ENCODE measurements at places on chromosomes 7 and 10.
A peak's percentile ranks its signal among the peaks of the same experiment; 100 is the strongest.

GRCh38 chr10:74927701-74928100 lies 101.3 kb downstream of the KAT6B start:
- DNase-seq, result no peak

DNA sequence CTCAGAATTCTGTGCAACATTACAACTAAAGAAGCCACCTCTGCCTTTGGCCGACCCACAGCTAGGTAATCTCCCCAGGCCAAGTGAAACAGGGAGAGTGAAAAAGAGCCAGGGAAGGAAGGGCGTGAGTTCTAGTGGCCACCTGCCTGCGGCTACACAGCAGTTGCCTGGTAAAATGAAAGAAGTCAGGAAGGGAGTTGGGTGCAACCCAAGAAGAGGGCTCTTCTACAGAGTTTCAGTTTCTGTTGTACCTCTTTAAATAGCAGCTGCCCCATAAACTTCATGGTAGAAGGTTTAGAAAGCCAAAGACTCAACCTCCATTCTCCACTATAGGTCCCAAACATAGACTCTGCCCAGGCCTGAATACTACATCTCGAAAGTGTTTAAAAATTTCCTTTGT lies 76.2 kb upstream of the TMEM168 start:
- no peak for DNase-seq

- no peak for DNase-seq
These were observed 207.7 kb upstream of the AHR start for GRCh38 chr7:17090751-17091150.

DNA sequence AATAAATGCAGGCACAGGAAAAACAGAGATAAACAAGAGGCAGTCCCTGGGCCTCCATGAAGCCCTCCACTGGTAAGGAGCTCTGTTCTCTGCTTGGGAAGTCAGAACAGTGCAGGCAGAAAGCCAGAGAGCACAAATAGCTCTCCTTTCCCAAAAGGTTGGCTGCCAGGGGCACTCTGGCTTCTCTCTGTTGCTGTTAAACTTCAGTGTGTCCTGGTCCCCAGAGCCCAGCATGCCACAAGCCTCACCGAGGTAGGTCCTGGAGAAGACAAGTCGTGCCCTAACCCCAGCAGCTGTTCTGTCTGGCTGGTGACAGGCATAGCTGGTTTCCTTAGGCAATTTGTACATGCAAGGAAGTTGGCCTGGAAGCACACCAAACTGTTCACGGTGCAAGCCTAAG lies 17.3 kb downstream of the SLC16A12 start:
- DNase-seq, result no peak

- no peak for DNase-seq
These were observed 39.7 kb upstream of the SLC35B4 start for GRCh38 chr7:134356421-134356936.

DNA sequence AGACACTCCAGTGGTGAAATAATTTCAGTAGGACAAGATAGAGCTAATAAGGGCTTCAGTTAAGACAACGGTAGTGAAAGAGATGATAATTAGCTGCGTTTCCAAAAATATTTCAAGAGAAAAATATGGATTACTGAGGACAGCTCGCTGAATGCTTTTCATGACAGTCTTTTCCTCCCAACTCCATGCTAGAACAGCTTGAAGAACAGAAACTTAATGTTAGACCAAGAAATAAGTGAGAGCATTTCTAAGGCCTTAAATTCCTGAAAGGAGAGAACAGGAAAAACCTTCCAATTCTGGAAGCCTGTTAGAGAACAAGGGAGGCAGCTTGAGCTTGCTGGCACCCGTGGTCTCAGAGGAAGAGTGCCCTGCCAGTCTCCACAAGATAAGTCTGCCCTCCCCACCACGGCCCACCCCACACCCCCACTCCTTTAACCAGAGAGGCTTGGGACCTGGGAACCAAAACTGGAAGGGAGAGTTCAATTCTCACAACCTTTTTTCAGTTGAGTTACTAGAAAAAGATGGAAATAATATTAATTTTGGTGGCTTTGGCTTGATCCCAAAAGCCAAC lies 1148.0 kb upstream of the CELF2 start:
- no peak for DNase-seq

GRCh38 chr10:93438613-93439253 lies 43.4 kb downstream of the MYOF start:
- no peak for DNase-seq

DNA sequence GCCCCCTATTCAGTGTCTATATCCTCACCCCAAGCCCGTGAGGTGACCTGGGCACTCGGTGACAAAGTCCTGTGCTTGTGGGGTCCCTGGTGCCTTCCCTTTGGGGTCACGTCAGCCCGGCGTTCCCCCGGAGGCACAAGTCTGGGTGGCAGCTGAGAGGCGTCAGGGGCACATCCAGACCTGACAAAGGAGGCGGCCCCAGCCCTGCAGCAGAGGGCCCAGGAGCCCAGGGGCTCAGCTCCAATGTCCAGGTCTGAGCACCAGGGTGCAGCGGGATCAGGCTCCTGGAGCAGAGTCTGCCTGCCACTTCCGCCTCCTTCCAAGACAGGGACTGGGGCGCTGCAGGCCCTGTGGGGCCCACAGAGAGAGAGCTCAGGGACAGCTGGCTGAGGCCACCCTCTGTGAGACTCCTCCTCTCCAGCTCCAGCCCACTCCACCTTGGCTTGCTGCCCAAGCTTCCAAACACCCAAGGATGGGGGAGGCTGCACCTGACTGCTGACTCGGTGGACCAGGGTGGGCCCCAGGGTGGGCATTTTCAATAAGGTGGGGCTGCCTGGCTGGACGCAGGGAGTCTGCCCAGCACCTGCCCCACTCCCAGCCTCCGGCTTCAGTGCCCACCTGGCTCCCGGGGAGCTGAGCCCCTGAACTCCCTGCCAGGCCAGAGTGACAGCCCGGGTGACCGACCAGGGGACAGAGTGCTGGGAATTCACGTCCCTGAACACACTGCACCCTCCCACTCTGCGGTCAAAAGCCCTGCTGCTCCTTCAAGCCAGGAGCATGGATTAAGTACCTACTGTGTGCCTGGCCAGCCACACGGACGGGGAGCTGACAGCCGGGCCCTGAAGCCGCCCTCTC lies 1.0 kb upstream of the KNDC1 start:
- no peak for DNase-seq

GRCh38 chr7:929311-929711 lies 25.2 kb downstream of the ADAP1 start:
- DNase-seq, result no peak

DNA sequence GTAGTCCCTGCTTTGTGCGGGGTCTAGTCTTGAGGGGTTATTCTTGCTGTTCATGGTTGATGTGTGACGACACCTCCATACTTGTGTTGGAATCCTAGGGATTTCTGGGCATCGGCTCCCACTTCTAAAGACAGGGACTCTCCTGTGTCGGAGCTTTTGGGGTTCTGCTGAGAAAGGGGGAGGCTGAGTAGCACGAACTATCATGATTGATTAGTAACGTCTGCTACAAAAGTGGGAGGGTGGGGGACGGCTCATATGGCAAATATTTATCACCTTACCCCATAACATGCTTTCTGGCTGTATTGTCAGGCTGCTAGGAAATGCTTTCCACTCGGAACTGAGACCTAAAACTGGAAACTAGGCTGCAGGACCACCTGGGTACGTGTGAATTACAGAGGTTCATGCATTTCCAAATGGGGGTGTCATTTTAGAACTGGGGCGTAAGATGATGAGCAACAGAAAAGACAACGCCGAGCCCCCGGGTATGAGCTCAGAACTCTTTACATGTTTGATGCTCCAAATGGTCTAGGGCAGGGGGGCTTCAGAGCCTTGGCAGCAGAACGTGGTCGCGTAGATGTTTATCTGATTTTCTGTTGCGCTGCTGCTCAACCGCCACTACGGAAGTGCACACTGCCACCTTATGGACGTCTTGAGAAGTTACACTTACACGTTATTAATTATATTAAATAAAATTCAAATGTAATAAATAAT lies 15.1 kb upstream of the NME8 start:
- DNase-seq, result peak; percentile 43

DNA sequence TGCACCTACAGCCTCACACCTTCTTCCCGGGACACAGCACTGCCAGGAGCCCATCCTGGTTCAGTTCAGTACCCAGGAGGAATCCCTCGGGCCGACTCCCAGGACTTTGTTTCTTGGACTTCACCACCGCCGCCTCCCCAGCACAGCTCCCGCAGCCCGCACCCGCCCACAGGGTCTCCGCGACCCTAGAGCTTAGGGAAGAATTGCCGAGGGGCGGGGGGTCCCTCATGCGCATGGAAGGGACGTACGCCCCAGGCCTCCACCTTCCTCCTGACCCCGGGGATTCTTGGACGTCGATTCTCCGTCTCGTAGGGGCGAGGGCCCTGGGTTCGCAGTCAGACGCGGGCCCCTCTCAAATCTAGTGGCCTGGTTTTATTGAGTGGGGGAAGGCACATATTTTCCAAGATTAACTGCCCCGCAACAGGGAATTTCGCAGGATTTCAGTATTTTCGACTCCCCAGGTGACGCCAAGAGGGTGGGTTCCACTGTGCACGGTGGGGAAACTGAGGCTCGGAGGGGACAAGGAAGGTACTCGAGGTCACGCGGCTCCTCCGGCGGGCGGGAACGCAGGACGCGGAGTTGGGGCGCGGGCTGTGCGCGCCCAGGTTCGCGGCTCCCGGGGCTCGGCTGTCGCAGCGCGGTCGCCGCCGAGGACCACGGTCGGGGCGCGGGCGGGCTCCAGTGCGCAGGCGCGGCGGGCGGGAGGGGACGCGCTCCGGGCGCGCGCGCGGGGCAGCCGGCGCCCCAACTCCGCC lies at the start of gene ADCY1:
TSS of gene ADCY1 (plus strand) at position 708 of the 755 bp plus-strand sequence. CDS start 176 bp downstream, outside the sequence.
- DNase-seq, result no peak

- no peak for DNase-seq
These were observed 125.7 kb downstream of the OAT start for GRCh38 chr10:124292911-124293615.

Data from naive thymus-derived CD8-positive, alpha-beta T cell (primary cell).